ENCODE measurements at places on chromosomes 2 and 18. TPM values are rescaled to one million over a fixed set of nuclear protein-coding genes. Genes with fewer than 3 reads are reported as not detected.

DNA sequence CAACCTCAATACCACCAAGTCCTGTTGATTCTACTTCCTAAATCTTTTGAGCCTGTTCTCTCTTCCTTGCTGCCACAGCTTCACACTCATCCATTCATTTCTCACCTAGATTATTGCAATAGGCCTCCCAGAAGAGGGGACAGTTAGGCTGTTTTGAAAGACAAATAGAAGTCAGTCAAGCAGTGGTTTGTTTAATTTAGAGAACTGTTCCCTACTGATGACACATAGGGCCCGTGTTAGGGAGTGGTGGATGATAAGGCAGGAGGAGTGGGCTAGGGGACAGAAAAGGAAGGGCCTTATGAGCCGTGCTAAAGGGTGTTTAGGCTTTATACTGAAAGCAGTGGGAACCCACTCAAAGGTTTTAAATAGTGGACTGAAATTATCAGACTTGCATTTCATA, 59.6 kb upstream of the ZFP36L2 start:
- peaks cover 17% of the 10 kb centered on the region for H3K4me1 ChIP-seq
- H3K27ac ChIP-seq: no peak overlapping the region
- H3K4me3 ChIP-seq: no peak overlapping the region
- DNase-seq: no peak
- H3K27me3 ChIP-seq: no peaks in the 10 kb centered on the region

GRCh38 chr2:197179744-197180498, 130.7 kb downstream of the ANKRD44 start:
- H3K4me1 ChIP-seq: peaks cover 47% of the 10 kb centered on the region
- DNase-seq: no peak
- no peak overlapping the region for H3K4me3 ChIP-seq
- H3K27ac ChIP-seq: no peak overlapping the region
- H3K27me3 ChIP-seq: no peaks in the 10 kb centered on the region

GRCh38 chr2:58006256-58006951, 40.2 kb upstream of the VRK2 start:
- no peaks in the 10 kb centered on the region for H3K27me3 ChIP-seq
- no peaks in the 10 kb centered on the region for H3K36me3 ChIP-seq
- H3K4me1 ChIP-seq: no peaks in the 10 kb centered on the region

GRCh38 chr2:76330865-76331264, 620.1 kb upstream of the GCFC2 start:
- no peaks in the 10 kb centered on the region for H3K36me3 ChIP-seq
- H3K4me1 ChIP-seq: no peaks in the 10 kb centered on the region
- no peak for DNase-seq
- H3K4me3 ChIP-seq: no peak overlapping the region
- no peaks in the 10 kb centered on the region for H3K27me3 ChIP-seq
- no peak overlapping the region for H3K27ac ChIP-seq

DNA sequence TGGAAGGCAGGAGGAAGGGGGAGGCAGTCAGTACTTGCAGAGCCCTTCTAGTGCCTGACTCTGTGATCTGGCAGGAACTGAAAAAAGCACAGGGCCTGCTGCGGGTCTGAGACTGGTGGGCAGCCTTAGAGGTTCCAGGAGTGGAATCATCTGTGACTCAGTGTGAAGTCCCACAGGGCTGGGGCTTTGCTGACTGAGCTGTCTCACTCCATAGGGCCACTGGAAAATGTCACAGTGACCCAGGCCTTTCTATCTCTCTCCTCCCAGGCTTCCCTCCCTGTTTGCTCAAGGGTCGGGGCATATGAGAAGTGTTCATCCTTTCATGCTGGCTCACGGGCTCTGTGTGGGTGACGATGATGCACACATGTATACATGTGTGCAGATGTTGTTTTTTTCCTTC, 47.1 kb upstream of the ZFP36L2 start:
- H3K27me3 ChIP-seq: no peaks in the 10 kb centered on the region
- peaks cover 10% of the 10 kb centered on the region for H3K36me3 ChIP-seq
- H3K27ac ChIP-seq: no peak overlapping the region
- H3K4me1 ChIP-seq: peaks cover 30% of the 10 kb centered on the region

Gene ST6GAL2
- not detected for total RNA-seq

Gene TDRD15
- not detected for total RNA-seq

Gene CFAP221
- not detected for total RNA-seq

Gene ARHGAP28
- total RNA-seq: not detected
